ENCODE measurements at places on chromosomes 1 and 21. TPM values are rescaled to one million over a fixed set of nuclear protein-coding genes. Genes with fewer than 3 reads are reported as not detected.

PNRC2 gene
- 134 TPM for total RNA-seq

GNAT2 gene
- total RNA-seq: 0.18 TPM

VASH2 gene
- total RNA-seq: 0.90 TPM

FAM72C gene
- total RNA-seq: not detected

TIE1 gene
- 0.81 TPM for total RNA-seq

Measured in fibroblast of the aortic adventitia (primary cell).